ENCODE measurements at places on chromosomes 4 and X.

DNA sequence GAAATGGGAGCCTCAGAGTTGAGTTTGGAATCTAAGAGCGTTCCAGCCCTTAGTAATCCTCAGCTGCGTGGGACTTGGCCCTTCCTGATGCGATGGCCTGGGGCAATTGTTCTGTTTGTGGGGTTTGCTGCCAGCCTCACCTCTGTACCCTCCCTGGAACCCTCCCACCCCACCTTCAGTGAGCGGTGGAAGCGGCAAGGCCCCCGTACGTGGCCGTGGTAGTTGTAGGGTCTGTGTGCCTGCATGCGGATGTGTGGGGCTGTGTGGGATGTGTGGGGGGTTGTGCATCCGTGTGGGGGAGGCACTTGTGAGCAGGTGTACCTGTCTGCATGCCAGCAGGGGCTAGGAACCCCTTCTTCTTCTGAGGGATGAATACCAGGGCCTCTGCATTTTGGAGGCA lies 65.4 kb upstream of the ADRA2C start:
- no peak for DNase-seq

- no peak for DNase-seq
Measured at GRCh38 chr4:159150821-159151390, 48.0 kb downstream of the RAPGEF2 start.

DNA sequence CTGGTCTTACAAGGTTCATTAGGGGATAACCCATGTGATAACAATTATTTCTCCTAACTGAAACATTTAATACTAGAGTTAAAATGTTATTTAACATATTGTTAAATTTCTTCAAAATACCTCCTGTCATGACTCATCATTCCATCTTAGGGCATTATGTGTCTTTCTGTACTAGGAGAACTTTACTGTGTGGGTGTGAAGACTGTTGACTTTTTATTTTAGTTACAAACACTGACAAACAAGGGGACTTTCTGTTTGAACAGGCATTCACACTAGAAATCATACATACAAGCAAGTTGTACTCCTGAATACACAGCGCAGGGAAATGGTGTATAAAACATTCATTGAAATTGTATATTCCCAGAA lies 175.9 kb downstream of the FBXW7 start:
- no peak for DNase-seq

DNA sequence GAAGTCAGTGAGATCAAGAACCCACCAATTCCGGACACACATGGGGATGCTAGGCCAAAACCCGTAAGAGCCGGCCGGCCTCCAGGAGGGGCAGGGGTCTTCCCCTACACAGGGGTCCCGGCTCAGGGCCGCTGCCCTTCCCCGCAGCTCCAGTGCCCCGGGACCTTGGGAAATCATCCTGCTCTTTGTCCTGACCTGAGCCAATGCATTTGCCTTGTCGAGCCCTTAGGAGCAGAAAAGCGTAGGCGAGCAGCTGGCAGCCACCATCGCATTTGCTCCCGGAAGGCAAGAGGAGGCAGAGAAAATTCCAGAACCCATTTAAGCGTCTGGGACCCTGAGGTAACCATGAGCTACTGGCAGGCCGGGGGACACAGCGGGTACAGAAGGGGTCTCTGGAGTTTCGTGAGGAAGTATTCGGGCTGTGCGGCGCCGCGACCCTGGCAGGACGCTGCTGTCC lies 7.4 kb upstream of the TNIP2 start:
- DNase-seq: no peak

GRCh38 chrX:43975796-43976195 lies 2.6 kb upstream of the NDP start:
- no peak for DNase-seq

GRCh38 chr4:48944756-48945241 lies 38.2 kb upstream of the OCIAD2 start:
- peak; percentile 30 for DNase-seq

GRCh38 chr4:99946356-99947189 lies at the start of gene DNAJB14:
DNAJB14 (minus strand) TSS chr4:99946618; CDS start chr4:99946571, 47 bp downstream.
- peak; percentile 84 for DNase-seq

- no peak for DNase-seq
Measured at GRCh38 chrX:11244636-11245035, 48.6 kb upstream of the AMELX start.

DNA sequence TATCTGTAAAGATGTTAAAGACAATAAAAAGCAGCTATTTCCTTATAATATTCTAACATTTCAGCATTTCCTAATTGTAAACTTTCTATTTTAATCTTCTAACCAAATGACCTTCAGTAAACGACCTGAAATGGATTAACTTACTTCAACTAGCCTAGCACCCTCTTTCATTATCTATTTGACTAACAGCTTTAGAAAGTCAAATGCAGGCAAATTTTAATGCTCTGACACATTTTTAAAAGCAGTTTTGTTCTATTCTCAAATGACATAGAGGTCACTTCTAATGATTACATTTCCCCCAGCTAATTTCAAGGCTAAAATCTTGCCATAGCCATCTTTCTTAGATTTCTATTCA lies 41.9 kb downstream of the SLC7A11 start:
- DNase-seq: no peak

- no peak for DNase-seq
Measured at GRCh38 chrX:23902419-23902818, 5.3 kb downstream of the APOO start.

DNA sequence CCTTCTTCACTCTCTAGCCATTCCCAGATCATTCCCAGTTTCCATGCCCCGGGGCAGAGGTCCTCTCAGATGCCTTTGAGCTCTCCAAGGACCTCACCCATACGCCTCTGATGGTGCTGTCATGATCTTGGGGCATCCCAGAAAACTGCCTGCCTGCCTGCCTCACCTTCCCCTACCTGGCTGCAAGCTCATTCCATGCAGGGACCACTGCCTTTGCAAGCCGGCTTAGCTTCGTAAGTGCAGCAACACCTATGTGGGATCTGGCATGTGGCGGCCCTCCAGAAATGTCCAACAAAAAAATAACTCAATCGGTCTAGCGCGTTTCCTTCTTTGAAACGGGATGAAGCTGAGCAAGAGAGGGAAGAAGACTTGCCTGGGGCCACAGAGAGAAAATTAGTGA lies 53.0 kb downstream of the C4orf50 start:
- DNase-seq: no peak

- DNase-seq: peak; percentile 89
Measured at GRCh38 chrX:70434352-70434866, 10.2 kb upstream of the DLG3 start.

- no peak for DNase-seq
Measured at GRCh38 chrX:108795240-108795639, 58.9 kb upstream of the IRS4 start.

GRCh38 chr4:1609901-1610790 lies 74.0 kb downstream of the FAM53A start:
- DNase-seq: no peak

GRCh38 chr4:139802931-139803330 lies 137.3 kb downstream of the MGST2 start:
- DNase-seq: no peak

Measured in WERI-Rb-1 (cell line).